NCI-H82 (cell line): ENCODE measurements at places on chromosomes 4 and X.

GRCh38 chrX:77917294-77917933, 6.9 kb downstream of the ATP7A start:
- no peak for DNase-seq

- no peak for DNase-seq
Observed at GRCh38 chr4:15832523-15833451, 54.7 kb downstream of the CD38 start.

DNA sequence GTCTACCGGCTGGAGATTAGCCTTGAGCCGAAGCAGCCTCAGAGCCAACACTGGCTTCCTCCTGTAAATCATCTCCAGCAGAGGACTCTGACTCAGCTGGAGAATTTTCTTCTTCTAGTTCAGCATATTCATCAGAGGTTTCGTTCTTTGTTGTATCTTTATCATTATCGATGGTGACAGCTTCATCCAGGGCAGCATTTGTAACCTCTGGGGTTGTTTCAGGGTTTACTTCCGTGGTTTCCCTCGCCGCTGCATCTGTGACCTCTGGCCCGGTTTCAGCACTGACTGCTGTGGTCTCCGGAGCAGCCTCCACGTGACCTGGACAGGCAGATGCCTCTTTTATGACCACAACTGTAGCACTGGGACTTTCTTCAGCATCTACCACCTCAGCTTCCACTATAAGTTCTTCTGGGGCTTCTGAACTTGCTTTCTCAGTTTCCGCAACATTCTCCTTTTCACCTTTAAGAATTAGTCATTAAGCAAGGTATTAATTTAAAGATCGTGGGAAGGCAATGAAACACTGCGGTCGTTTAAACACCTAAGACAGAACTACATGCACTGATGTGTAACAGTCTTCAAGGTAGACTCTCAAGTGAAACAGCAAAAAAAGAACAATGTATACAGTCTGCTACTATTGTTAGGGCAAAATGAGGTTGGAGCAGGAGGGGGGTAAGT, 13.3 kb downstream of the MGARP start:
- peak; percentile 60 for DNase-seq

- DNase-seq = peak; percentile 54
Observed at GRCh38 chr4:7186031-7186430, 6.3 kb upstream of the SORCS2 start.

DNA sequence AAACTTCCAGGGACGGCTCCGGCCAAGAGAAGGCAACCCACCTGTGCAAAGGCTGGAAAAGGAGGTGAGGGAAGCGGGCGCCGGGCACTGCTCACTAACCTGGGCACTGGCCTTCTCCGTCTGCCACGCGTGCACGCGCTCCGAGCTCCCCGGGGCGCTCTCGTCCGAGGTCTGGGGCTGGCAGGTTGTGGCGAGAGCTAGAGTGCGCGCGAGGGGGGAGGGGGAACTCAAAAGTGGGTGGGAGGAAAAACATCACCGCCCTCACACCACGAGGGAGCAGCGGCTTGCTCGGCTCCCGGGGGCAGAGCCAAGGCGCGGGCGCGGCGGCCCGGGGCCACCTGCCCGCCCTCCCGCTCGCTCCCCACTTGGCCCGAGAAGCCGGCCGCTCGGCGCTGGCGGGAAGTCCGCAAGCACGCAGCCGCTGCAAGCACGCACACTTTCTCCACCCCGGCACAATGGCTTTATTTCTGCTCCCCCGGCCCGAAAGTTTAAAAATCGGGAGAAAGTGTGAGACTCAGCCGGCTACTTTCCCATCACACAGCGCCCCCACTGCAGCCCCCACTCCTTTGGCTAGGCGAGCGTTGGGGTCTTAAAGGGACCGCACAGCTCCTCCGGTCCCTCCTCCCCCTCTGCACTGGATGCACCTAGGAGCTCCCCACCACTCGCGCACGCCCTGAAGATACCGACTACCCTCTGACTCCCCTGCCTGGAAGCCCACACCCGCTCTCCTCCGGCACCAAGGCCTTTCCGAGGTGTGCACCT, at the start of gene CHRDL1:
Gene CHRDL1, minus strand, starts transcription at position 173 of the 762 bp plus-strand sequence. CDS start 3,636 bp downstream, outside the sequence.
- DNase-seq = peak; percentile 71

GRCh38 chrX:151712253-151712652, 3.6 kb upstream of the FATE1 start:
- DNase-seq = no peak

- no peak for DNase-seq
Observed at GRCh38 chr4:100889898-100890297, 372.1 kb upstream of the EMCN start.

- DNase-seq = no peak
Observed at GRCh38 chr4:123972031-123972430, 575.4 kb downstream of the SPRY1 start.

- DNase-seq = no peak
Observed at GRCh38 chr4:93289241-93289640, 539.3 kb upstream of the ATOH1 start.

DNA sequence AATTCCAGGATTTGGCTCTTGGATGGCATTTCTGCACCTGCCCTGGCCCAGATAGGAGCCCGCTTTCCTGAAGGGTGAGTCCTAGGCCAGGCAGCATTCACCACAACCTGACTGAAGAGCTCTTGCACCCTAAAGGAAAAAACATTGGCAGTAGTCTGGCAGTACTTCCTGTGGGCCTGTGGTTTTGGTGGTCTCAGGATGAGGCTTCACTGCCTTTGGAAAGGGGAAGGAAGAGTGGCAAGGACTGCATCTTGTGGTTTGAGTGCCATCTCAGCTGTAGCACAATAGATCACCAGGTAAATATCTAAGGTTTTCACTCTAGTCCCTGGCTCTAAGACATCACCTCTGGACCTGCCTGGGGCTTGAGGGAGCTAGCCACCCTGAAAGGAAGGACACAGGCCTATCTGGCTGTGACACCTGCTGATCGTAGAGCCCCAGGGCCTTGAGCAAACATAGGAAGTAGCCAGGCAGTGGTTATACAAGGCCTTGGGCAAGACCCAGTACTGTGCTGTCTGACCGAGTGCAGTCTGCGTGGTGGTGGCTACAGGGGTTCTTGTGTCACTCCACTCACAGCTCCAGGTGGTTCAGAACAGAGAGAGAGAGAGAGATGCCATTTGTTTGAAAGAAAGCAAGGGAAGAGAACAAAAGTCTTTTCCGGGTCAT, 28.5 kb upstream of the PRRG1 start:
- DNase-seq = no peak
